Bronchial epithelial cell (primary cell): ENCODE measurements at places on chromosomes 13 and 19. TPM values are rescaled to one million over a fixed set of nuclear protein-coding genes. Genes with fewer than 3 reads are reported as not detected.

Gene CACNG6
- 0.26 TPM in 1 of 2 replicates, not detected in the other for total RNA-seq

Gene ELOF1
- 20.3 and 30.7 TPM in 2 replicates for total RNA-seq

Gene ANGPTL4
- total RNA-seq, result 3.2 and 5.1 TPM in 2 replicates

Gene DACT3
- under 0.01 and 0.13 TPM in 2 replicates for total RNA-seq

- DNase-seq, result no peak
Observed at GRCh38 chr13:112903071-112903577, 65.9 kb upstream of the MCF2L start.

DNA sequence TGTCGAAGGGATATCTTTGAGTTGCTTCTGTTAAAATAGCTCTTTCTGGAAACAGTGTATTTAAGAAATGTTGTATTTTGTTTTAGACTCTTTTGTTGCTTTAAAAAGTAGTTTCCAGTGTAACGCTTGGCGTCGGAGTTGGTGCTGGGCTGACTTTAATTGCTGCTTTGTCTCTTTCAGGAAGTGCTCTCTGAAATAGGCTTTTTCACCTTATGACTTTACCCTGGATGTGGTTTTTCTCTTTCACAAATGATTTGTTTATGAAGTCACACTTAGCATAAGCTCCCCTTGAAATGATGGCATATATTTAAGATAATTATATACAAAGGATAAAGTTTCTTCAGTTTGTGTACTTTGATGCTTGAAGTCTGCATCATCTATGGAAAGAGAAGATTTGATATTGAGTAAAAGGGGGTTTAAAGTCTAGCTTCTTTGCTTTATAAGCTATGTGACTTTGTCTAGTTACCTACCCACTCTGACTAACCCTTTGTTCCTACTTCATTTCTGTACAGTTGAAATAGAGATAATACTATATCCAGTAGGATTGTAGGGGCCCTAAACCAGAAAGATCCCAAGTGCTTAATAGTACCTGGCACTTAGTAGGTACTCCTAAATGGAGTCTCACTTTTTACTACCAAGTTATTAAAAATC lies at the start of gene GPR18:
Gene GPR18 (minus strand): TSS at position 170 of the 651 bp plus-strand sequence. CDS start 2,507 bp downstream, outside the sequence.
- no peak for DNase-seq

DNA sequence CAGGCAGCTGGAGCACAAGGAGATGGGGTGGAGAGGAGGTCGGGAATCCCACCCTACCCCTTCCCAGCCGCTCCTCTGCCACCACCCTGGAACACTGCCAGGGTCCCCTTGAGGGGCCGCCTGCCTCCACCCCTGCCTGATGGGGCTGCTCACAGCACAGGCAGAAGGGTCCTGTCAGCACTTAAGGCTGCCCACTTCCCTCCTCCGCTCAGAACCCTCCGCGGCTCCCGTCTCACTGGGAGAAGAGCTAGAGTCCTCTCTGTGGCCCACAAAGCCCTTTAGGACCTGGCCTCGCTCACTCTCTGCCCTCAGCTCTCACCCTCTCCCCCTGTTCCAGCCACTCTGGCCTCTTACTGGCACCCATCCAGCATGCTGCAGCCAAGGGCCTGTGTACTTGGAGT lies 3.4 kb upstream of the POLD1 start:
- DNase-seq, result no peak

DNA sequence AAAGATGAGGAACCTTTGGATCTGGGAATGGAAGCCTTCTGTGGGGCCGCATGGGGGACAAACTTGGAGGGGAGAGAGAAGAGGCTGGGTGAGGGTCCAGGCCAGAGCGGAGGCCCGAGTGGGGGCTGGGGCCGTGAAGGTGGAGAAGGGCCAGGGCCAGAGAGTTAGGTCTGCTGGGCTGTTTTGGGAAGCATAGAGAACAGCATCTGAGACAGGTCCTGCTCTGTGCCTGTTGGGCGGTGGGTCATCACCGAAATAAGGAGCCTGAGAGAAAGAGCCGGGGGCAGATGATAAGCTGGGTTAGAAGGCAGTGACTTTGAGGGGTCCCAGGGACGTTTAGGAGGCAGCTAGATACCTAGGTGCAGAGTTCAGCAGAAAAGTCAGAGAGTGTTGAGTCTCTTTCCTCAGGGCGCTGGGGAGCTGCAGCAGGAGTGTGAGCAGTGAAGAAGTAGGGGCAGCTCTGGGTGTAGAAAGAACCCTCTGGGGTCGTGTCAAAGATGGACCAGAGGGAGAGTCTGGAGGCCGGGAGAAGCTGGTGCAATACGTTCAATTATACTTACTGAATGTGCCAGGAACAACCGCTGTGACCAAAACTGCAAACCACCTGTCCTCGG lies 2.7 kb downstream of the SPACA6 start:
- DNase-seq, result no peak

DNA sequence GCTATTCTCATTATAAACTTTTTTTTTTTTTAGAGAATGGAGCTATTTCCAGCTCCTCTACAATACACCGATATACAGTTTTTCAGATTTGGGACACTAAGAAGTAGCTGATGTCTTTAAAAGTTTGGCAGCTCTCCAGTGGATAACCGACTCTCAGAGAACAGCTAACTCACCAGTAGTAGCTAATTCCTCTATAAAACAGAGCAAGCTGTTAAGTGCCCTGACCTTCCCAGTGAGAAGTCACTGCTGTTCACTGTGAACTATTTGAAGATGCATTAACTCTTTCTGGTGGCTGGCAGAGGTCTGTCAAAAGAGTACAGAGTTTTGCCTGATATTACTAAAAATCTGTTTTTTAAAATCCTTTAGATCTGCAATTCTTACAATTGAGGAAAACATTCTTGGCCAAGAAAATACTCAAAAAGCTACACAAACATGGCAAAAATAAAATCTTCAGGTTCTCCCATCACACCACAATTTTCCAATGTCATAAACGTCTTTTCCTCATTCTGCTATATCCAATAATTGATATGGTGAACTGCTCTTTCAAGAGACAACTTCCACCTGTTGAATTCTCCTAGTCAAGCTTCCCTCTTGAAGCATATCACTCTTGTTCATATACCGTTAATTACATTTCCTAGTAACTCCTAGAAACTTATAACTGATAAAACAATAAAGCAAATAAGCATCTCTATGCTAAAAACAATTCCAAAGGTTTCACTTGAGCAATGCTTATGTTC lies 44.2 kb downstream of the TBC1D4 start:
- no peak for DNase-seq

DNA sequence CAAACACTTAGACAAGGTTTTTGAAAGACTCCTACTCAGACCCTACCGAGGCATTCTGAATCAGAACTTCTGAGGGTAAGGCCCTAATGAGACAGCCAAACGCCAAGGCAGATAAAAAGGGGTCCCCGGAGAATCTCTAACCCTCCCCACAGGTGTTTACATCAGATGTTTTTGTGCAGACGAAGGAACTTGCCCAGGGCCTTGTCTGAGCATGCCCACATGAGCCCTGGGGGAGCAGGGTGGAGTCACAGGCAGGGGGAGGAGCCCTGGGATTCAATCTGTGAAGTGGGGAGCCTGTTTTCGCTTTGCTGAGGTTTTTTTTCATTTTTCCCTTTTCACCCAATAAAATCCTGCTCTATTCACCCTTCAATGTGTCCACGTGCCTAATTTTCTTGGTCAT lies 61.6 kb upstream of the MED4 start:
- peak; percentile 69 for DNase-seq

GRCh38 chr19:30446850-30447552 lies 74.8 kb downstream of the ZNF536 start:
- no peak for DNase-seq

DNA sequence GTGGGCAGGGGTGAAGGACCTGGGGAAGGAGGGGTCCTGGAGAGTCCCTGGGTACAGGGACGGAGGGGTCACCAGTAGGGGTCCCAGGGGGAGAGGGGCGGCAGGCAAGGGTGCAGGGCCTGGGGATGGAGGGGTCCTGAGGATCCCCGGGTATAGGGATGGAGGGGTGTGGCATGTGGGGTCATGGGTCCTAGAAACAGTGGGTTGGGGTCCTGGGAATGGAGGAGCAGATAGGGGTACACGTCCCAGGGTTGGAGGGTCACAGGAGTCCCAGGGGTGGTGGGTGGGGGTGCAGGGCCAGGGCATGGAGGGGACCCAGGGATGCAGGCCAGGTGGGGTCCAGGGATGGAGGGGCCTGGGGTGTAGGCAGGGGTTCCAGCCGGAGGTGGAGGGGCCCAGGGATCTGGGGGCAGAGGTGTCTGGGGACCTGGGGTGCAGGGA lies 1.4 kb downstream of the BTBD2 start:
- DNase-seq, result no peak
